ENCODE measurements at places on chromosomes 16 and 17.
A peak's percentile ranks its signal among the peaks of the same experiment; 100 is the strongest.

DNA sequence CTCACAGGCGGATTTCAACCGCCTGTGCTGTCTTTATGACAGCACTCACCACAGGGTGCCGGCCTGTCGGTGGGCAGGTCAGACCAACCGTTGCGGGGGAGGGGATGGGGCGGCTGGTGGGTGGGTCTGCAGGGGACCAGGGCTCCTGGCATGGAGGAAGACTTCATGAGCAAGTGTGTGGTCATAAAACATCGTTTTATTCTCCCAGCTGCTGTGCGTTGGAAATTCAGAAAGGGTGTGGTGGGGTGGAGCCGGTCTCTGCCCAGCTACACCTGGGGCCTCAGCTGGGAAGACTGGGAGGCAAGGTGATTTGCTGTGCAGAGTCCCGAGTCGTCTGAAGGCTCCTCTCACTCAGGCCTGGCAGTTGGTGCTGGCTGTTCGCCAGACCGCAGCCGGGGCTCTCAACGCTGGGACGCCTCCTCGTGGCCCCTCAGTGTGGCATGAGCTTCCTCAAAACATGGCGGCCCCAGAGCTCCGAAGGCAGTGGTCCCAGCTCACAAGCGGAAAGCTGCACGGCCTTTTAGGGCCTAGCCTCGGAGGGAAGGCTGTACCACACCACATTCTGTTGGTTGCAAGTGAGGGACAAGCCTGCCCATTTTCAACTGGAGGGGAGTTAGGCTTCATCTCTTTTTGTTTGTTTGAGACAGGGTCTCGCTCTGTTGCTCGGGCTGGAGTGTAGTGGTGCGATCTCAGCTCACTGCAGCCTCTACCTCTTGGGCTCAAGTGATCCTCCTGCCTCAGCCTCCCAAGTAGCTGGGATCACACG is 45.8 kb upstream of the GSE1 start:
- DNase-seq, result no peak

GRCh38 chr17:50561746-50562141 is 1.2 kb downstream of the CACNA1G start:
- DNase-seq, result no peak

DNA sequence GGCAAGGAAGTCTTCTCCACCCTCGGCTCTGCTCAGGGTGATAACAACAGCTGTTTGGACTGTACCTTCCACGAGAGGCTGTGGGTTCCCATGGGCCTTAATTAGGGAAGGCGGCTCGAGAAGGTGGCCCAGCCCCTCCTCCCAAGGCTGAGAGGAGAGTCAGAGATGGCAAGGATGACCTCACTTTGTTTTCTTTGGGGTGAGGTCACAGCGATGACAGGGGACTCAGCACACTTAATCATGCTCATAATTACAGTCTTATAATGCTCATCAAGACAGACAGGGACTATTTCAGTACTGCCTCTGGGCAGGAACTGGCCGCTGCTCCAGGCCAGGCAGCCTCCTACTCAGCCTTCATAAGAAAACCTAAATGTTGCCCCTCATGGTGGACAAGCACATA is 19.7 kb downstream of the WFDC1 start:
- DNase-seq, result no peak

GRCh38 chr16:66976746-66977145 is 11.6 kb upstream of the CES4A start:
- DNase-seq, result no peak

GRCh38 chr16:2482708-2483534 is 8.0 kb downstream of the TBC1D24 start:
- DNase-seq, result no peak

DNA sequence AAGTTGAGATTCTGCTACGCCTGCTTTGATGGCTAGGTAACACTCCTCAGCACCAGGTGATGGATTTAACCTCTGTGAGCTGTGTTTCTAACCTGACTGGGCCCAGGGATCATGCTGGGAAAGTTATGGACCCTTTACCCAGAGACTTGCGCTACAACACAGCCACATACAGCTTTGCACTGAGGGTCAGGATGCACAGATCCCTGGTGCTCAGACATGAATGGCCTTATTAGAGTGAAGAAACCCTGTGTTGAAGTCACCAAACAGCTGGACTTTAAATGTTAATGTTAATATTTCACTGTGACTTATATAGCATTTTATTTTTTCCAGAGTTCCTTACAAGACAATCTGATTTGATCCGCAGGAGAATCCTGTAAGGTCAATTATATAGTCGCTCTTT is 114.3 kb downstream of the MSI2 start:
- DNase-seq, result no peak

GRCh38 chr16:20327444-20328041 is at the start of gene GP2:
GP2 (minus strand) TSS chr16:20327513; CDS start chr16:20326431, 1,082 bp downstream.
- DNase-seq, result no peak

GRCh38 chr17:80750263-80750662 is 205.6 kb downstream of the RPTOR start:
- no peak for DNase-seq

DNA sequence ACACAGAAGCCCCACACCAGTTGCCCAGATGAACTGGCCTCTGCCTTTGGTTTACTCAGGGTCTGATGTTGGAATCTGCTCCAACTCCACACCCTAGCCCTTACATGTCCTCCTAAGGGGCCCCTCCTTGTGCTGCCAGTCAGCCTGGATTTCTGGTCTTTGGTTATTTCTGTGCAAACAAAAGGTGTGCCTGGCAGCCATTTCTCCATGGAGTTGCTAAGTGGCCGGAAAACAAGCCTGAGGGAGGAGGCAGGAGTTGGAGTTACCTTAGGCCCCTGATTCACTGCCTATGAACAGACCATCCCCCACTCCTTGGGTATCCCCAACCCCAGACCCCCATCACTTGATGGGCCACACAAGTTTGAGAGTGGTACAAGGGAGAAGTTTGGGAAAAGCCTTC is 4.4 kb upstream of the ALKBH5 start:
- no peak for DNase-seq

DNA sequence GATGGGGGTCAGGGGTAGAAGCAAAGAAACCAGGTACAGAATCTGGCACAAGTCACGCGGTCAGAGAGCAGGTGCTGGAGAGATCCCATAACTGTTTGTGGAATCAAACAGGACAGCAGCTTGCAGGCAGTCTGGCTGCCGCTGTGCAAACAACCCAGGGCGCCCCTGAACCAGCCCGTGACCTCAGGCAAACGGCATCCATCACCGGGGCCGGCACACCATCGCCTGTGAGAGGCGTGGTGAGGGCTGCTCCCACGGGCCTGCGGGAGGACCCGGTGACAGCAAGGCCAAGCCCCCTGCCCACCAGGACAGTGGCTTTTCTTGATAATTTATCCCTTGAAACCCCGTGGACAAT is 47.9 kb downstream of the CBFA2T3 start:
- no peak for DNase-seq

- DNase-seq, result no peak
Observed at GRCh38 chr17:75697651-75698291, 23.5 kb upstream of the ITGB4 start.

DNA sequence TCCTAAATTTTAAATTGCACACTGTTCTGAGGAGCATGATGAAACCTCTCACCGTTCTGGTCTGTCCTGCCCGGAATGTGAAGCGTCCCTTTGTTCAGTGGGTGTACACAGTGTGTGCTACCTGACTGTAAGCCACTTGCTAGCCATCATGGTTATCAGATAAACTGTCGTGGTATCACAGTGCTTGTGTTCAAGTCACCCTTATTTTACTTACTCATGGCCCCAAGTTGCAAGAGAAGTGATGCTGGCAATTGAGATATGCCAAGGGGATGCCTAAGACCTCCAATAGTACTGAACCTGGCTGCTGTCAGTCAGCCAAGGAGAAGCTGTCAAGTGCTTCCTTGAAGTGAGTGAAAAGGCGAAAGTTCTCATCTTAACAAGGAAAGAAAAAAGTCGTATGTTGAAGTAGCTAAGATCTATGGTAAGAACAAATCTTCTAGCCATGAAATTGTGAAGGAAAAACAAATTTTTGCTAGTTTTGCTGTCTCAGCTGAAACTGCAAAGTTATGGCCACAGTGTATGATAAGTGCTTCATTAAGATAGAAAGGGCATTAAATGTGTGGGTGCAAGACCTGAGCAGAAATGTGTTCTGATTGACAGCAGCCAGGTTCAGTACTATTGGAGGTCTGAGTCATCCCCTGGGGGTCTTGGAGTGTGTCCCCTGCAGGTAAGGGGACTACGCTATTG is 5.8 kb downstream of the PIK3R6 start:
- DNase-seq, result no peak

GRCh38 chr16:30185683-30186421 is 2.5 kb downstream of the CORO1A start:
- DNase-seq, result peak; percentile 95

DNA sequence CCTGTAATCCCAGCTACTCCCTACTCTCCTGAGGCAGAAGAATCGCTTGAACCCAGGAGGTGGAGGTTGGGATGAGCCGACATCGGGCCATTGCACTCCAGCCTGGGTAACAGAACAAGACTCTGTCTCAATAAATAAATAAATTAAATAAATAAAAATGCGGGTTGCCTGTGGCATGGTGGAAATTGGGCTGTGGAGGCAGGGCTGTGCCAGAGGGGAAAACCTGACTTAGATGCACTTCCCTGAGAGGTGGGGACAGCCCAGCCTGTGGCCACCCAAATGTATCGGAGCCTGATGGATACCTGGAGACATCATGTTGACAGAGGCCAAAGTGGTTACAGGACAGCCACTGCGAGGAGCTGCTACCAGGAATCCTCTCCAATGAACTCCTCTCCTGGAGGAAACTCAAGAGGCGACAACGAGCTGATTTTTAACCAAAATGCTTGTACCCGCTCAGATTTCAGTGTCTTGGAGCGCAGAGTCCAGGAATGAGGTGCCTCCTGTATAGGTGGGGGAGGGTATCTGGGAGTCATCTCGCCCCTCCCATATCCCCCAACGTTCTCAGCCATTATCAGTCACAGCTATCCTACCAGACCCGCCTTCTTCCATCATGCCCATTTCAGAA is 32.3 kb downstream of the DDX19A start:
- no peak for DNase-seq

DNA sequence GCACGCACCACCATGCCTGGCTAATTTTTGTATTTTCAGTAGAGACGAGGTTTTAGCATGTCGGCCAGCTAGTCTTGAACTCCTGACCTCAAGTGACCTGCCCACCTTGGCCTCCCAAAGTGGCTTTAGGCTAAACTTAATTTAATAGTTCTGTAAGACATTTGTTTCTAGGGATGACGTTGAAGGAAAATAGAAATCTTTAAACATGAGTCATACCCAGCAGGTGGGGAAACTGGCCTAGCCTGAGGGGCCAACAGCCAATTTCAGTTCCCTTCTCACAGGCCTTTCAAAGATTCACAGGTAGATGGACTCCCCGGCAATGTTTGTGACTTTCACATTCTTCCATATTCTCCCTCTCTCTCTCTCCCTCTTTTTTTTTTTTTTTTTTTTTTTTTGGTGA is 18.1 kb upstream of the ITPRIPL2 start:
- no peak for DNase-seq

DNA sequence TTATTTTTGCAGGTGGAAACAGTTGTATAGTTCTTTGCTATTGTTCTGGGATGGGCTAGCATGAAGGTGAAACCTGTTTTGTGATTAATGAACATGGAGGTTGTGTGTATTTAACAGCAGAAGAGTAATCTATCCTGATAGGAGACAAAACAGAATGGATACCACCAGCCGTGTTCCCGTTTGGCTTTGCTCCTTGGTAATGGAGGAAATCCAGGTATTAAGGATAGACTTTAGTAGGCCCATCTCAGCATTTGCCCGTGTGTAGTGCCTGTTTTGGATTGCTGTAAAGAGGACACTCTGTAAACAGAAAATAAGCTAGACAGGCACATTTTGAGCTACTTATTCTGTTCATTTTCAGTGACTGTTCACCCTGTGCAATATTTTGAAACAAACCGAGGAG is 215.1 kb downstream of the RBFOX1 start:
- no peak for DNase-seq

- DNase-seq, result no peak
Observed at GRCh38 chr16:85396879-85397871, 215.9 kb upstream of the GSE1 start.

DNA sequence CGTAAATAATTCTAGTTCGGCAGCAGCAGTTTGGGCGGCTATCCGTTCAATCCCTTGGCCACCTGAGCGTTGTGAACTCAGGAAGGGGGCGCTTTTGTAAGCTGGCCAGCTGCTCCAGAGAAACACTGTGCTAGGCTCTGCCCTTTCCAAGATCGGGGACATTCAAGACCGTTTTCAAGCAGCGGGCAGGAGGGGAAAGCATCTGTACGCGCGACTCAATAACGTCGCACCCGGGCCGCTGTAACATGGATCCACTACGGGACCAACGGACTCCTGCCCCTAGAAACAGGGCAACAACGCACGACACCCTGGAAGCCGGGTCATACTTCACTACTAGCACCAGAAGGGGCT is 463 bp downstream of the TOP2A start:
- DNase-seq, result no peak

DNA sequence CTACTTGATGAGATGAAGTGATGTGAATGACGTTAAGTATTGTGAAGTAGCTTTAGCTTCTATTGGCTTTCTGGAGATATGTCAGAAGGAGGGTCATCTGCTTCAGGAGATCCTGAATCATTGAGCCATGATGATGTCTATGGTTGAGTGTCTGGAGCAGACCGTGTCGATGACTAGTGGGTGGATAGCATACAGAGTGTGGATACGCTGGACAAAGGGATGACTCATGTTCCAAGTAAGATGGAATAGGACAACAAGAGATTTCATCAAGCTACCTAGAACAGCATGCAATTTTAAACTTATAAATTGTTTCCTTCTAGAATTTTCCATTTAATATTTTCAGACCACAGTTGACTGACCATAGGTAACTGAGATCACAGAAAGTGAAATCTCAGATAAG is 116.1 kb upstream of the RBBP6 start:
- DNase-seq, result no peak

DNA sequence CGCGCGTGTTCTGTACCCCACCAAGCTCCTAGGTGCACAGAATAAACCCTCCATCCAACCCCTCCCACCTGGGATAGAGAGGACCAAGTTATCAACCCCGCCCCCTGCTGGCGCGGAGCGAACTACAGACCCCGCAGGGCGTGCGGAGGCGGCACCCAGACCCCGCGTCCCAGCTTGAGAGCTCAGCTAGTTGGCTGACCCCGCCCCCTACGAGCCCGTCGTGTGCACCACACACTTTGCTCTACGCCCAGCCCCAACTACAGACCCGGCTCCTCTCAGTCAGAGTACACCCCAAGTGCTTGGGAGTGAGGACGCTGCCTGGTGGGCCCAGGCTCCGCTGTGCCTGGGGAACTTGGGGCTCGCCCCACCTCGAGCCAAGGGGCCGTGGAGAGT is 1.5 kb downstream of the GRIN2A start:
- DNase-seq, result no peak

- no peak for DNase-seq
Observed at GRCh38 chr17:50467114-50467854, 1.4 kb downstream of the CHAD start.

- no peak for DNase-seq
Observed at GRCh38 chr17:76428511-76428910, 24.4 kb downstream of the UBE2O start.

Data from SIG-M5 (cell line).